Activated T-helper 1 cell treated with Interleukin-2 at 50 U/mL for 16 hours (primary cell): ENCODE measurements at places on chromosomes 6 and 20.

DNA sequence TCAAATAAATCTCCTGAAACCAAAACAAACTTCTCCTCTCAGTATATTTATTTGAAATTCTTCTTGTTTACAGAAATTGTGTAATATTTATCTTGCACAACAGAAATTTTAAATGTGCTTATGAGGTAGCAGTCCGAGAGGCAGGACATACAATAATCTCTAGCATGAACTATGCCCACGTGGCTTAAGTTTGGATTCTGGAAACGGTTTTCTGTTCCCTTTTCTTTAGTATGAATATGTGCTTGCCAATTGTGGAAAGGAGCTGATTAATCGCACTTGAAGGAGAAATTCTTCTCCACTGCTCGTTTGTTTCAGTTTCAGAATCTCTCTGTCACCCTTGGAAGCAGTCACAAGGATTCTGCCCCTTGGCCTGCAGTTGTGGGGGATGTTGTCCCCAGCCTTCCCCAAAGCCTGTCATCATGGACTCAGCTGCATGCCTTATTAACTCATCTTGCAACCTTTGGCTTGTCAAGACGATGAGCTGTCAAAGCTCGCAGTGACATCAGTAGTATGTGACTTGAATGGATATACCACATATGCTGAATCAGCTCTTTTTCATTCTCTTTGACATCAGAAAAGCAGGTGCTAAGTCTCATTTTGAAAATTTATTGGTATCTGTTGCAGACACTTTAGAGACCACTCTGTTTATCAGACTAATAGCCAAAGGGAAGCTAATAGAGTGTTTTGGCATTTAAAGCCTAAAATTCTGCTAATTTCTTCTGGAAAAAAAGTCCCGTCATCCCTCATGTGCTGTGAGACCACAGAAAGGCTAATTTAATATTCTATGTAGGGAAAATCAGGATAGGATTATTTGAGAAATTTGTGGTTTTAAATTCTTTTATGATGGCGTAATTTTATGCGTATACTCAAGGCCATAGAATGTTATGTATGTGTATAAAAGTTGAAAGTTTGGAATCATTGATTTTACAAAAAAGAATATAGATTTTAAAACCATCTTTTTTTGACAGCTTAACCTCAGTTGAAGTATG is 186.8 kb downstream of the ARID1B start:
- no peak for DNase-seq

GRCh38 chr20:20276811-20277530 is 90.9 kb upstream of the INSM1 start:
- no peak for DNase-seq

GRCh38 chr6:72817208-72817607 is 195.3 kb downstream of the KCNQ5 start:
- DNase-seq: no peak

DNA sequence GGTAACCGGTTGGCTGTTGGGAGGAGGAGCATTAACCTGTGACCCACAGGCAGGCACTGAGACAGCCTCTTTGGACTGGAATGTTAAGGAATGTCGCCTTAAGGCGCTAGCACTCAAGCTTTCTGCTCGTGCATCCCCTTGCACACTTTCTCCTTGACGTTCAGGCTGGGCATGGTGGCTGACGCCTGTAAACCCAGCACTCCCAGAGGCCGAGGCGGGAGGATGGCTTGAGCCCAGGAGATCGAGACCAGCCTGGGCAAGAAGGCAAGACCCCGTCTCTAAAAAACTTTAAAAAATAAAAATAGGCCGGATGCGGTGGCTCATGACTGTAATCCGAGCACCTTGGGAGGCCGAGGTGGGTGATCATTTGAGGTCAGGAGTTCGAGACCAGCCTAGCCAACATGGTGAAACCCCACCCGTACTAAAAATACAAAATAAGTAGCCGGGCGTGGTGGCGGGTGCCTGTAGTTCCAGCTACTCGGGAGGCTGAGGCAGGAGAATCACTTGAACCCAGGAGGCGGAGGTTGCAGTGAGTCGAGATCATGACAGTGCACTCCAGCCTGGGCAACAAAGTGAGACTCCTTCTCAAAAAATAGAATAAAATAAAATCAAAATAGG is 1.9 kb upstream of the GID8 start:
- DNase-seq: no peak

DNA sequence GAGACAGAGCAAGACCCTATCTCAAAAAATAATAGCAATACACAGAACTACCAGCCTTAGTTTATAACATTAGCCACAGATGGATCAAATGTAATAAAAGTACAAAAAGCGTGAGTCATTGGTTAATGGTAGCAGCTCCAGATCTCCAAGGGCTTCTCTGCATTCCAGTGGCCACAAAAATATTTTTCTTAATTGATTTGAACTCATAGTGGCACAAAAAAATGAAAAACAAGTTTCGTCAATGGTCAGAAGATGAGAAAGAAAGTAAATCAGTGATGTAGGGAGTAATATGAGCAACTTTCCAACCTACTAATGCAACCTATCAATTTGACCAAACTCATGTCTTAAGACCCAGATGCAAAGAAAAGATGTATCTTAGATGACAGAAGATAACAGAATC is 79.6 kb downstream of the CEP57L1 start:
- DNase-seq: no peak

DNA sequence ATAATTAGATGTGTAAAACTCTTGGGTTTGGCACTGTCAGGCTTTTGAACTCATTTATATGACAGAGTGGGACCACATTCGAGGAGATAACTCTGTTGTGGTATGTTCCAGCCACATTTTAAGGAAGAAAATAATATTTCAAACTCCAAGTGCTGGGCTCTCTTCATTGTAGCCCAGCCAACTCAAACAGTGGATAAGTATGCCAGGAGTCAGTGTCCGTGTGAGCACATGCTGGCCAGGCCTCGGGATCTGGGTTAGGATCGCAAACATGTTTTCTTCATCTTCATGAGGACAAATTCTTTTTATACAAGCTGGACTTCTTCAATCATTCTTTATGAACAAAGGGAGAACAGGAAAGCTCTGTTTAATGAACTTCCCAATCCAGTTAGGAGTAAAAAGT is 497.5 kb downstream of the MAFB start:
- DNase-seq: no peak

GRCh38 chr6:137036566-137037300 is 8.0 kb downstream of the IL20RA start:
- no peak for DNase-seq

DNA sequence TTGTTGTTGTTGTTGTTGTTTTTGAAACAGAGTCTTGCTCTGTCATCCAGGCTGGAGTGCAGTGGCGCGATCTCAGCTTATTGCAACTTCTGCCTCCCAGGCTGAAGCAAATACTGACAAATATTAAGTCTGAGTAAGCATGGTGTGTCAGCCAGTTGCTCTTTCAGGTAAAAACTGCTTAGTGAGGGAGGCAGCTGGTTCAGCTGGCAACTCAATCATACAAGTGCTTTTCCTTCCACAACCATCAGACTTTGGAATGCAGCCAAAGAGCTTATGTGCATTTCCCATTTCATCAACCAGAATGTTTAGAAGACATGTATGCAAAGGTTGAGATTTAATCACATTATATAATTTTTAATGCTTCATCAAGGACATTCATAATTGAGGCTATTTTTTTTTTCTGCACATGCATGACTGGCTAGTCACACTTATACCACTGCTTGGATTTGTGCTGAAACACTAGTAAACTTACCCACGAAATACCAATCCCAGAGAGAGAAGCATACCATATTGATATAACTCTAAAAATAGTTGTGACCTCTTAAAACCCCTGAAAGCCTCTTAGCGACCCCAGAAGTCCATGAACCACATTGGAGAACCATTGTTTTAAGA is 56.0 kb downstream of the CLIC5 start:
- no peak for DNase-seq

DNA sequence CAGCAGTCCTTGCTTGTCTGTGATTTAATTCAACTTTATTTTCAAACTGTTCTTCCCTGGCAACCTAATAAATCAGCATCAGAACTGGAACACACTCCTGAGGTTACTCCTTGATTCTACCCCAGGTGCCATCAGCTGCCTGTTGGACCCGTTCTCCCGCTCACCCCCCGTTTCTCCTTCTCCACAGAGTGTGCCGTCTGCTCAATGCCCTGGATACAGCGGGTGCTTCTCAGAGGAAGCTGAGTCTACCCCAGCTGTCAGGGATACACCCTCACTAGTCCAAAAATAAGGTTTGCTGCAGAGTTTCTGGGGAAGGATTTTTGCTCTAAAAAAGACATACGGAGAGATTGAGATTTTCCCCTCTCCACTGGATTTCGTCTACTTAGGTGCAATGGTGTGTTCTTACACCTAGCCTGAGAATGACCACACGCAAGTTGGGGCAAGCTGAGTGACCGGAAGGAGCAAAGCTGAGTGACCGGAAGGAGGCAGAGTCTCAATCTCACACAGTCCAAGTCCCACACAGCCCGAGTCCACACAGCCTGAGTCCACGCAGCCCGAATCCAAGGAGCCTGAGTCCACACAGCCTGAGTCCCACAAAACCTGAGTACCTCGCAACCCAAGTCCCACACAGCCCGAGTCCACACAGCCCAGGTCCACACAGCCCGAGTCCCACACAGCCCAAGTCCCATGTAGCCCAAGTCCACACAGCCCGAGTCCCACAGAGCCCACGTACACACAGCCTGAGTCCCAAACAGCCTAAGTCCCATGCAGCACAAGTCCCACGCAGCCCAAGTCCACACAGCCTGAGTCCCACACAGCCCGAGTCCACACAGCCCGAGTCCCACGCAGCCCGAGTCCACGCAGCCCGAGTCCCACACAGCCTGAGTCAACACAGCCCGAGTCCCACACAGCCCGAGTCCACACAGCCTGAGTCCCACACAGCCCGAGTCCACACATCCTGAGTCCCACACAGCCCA is 58.6 kb upstream of the DACT2 start:
- no peak for DNase-seq

DNA sequence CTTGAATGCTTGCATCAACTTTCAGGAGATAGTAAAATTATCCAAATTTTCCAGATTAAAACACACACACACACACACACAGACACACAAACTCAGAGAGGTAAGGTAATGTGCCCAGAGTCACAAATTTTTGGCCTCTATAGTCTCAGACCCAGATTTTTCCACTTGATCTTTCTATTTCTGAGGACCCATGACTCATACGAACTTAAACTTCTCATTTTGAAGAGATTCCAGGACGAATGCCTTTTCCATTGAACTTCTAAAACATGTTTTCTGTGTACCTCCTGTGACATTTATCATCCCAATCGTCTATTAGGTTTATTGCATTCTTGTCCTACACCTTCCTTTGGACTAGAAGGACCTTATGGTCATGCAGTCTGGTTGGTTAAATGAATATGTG is 172.9 kb upstream of the COL21A1 start:
- DNase-seq: no peak

- no peak for DNase-seq
These were observed 120.8 kb downstream of the MAFB start for GRCh38 chr20:40568200-40568599.

DNA sequence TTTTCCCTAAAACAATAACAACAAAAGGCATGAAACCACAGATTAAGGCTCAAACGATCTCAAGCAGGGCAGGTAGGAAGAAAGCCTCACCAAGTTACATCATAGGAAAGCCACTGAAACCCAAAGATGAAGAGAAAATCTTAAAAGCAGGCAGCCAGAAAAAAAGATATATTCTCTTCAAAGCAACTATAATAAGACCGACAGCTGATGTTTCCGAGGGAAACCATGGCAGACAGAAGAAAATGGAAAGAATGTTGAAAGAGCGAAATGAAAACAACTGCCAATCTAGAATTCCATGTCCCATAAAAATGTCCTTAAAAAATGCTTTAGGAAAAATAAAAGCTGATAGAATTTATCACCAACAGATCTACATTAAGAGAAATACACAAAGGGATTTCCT is 161.5 kb upstream of the THBS2 start:
- no peak for DNase-seq

DNA sequence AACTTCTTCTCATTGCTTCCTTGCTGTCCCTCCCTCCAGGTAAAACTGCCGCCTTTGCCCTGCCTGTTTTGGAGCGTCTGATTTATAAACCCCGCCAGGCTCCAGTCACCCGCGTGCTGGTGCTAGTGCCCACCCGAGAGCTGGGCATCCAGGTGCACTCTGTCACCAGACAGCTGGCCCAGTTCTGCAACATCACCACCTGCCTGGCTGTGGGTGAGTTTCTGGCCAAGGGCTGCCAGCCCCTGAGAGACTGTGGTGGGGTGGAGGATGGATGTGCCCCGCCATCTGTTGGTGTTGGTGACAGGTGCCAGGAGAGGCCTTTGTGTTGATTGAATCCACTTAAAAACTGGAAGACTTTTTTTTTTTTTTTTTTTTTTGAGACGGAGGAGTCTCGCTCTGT is 9.5 kb downstream of the DDX27 start:
- DNase-seq: no peak

DNA sequence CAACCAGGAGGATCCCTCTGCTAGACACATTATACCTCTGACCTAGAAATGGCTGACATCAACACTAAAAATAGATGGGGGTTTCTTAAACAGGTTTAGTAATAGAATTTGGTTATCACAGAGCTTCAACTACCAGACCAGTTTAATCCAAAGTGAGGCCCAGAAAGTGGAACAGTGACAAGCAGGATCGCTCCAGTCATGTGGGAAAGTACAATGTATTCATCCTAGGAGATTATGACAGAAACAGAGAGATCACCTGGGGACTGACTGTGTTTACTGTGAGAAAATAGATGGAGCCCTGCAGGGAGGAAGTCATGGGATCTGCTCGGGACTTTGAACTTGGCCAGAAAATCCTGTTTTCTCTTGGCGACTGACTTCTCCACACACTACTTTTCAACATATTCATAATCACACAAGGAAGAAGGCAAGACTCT is 238.7 kb upstream of the SOX4 start:
- DNase-seq: no peak

DNA sequence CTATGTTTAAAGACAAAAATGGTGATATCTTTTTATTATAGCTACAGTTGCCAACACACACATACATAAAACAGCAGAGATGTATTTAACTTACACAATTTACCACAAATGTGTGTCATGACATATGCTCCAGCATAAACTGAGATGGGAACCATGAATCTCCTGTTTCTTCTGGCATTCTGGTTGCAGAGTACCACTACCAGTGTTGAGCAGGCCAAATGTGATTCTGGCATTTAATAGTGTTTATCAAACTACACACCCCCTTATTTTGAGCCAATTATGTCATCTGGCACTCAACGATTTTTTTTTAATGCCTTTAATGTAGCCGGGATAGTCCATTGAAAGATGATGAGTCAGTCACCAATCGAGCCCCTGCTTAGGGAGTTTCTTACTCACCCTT is 59.0 kb upstream of the TPD52L1 start:
- no peak for DNase-seq

GRCh38 chr20:38191654-38192053 is 26.6 kb upstream of the TGM2 start:
- DNase-seq: no peak

GRCh38 chr6:40344566-40345167 is 242.5 kb downstream of the LRFN2 start:
- no peak for DNase-seq

GRCh38 chr6:14981960-14982359 is 263.9 kb upstream of the JARID2 start:
- no peak for DNase-seq
